ENCODE measurements at places on chromosomes 3 and 15.

GRCh38 chr15:64949383-64950186 lies 37.9 kb downstream of the ANKDD1A start:
- no peak for DNase-seq

DNA sequence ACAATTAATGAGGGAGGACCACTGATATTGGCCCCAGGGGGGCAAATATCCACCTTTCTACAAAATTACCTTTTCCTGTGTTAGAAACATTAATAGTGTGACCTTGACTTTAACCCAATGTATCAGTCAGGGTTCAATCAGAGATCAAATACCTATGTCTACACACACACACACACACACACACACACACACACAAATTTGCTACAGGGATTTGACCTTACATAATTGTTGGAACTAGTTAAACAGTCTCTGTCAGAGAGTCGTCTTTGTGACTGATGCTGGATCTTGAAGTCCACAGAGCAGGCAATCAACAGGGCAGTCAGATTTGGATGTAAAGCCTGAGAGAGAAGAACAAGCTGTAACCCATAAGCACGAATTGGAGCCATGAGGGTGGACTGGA lies 32.5 kb downstream of the TM4SF4 start:
- DNase-seq: no peak

- DNase-seq: no peak
These were observed 12.4 kb upstream of the CEP152 start for GRCh38 chr15:48823237-48823636.

GRCh38 chr15:89177633-89178306 lies 43.6 kb downstream of the RLBP1 start:
- DNase-seq: no peak

DNA sequence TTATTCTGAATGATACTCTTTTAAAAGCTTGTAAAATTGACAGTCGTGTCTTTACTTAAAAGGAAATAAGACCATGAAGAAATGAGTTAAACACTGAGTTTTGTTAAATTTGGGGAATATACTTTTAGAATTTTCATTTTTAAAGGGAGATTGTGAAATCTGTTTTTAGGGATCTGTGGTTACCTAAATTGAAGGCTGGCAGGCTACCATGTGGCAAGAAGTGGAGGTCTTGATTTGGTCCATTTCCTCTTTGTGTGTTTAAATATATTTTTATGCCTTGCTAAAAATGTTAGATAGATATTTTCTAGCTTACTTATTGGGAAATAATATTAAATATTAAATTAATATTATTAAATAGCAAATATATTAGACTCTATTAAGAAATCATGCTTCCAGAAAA lies 36.6 kb upstream of the SLC22A13 start:
- no peak for DNase-seq

DNA sequence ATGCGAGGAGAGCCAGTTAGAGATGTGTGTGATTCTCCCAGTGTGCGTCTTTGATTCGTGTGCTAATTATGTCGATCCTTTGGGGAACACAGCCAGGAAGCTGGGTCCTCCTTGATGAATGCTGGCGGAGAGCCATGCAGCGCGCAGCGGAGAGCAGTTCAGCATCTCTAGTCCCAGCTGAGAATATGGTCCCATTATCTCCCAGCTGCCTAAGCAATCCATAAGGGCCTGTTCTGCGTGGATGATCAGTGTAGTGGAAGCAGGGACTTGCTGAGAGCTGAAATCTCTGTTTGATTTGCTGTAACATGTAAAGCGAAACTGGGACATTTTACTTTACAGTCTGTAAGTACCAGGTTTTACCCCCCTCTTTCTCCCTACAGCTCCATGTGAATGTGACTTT lies 412.7 kb downstream of the CNTN4 start:
- no peak for DNase-seq

GRCh38 chr3:28576614-28577200 lies 228.1 kb upstream of the AZI2 start:
- DNase-seq: no peak

DNA sequence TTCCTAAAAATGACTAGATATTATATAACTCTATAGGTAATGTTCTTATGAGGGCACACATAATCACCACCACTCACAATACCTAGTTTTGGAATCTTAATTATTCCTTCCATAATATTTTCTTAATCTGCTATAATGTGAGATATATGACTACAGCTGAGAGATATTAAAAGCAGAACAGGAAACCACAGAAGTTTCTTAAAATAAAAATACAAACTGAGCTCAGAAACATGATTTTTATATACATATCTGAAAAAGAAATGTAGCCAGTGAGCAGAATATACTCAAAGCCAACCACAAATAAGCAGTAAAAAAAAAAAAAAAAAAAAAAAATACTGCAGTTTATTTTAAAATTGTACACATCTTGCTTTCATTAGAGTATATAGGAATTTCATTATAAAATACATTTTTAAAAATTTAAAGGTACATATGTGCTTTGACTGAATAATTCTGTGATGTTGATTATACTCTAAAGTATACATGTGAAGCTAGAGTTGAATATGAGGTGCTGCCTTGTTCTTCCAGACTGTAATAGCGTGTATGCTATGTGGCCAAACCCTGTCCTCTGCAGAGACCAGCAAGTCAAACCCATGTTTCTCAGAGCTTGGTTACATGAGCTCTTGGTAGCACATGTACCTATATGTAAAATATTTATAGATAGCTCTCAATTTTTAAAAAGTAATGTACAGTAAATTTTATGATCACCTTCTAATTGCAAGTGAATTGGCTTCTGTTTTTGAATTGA lies 175.0 kb downstream of the UBE2E2 start:
- no peak for DNase-seq

DNA sequence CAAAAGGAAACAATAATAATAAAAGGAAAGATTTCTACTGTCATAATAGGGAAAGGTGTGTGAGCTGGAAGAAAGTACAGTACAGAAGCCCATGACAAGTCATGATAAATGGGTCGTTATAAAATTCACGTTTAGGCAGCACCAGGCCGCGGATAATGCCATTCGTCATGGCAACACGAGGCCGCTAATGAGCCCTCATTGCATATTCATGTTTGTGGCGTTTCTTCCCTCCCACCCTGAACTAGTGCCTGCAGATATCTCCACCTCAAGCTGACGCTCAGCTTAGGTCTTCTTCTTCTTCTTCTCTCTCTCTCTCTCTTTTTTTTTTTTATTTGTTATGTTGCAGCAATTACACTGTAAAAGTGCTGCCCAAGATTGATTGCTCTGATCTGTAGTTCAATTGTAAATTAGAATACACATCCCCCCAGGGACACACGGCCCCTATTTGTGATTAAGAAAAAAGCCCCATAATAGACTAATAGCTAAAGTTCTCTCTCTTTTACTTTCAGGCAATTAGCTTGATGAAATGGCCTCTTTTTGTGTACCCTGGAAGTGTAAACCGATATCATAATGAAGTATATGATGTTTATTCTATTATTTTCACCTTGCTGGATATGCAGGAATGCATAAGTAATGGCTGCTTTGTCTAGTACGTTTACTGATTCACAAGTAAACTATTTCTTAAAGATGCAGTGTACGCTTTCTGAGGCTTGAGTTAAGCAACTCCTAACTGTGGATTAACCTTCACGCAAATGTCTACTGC lies 61.9 kb upstream of the NR2F2 start:
- DNase-seq: no peak

DNA sequence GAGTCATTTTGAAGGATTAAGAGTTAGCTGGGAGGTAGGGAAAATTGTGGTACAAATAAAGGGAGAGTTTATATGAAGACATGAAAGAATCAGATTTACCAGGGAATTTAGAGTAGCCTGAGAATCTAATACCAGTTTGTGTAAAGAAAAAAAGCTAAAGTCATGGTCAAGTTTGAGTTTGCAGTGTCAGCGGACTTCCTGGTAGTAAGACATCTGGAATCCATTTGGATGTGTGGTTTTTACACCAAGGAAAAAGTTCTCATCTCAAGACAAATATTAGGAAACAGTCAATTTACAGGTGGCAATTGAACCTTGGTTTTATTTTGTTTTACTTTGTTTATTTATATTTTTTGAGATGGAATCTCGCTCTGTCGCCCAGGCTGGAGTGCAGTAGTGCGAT lies 1.5 kb upstream of the P2RY12 start:
- DNase-seq: no peak

GRCh38 chr3:180102134-180102533 lies 65.4 kb upstream of the PEX5L start:
- DNase-seq: no peak

DNA sequence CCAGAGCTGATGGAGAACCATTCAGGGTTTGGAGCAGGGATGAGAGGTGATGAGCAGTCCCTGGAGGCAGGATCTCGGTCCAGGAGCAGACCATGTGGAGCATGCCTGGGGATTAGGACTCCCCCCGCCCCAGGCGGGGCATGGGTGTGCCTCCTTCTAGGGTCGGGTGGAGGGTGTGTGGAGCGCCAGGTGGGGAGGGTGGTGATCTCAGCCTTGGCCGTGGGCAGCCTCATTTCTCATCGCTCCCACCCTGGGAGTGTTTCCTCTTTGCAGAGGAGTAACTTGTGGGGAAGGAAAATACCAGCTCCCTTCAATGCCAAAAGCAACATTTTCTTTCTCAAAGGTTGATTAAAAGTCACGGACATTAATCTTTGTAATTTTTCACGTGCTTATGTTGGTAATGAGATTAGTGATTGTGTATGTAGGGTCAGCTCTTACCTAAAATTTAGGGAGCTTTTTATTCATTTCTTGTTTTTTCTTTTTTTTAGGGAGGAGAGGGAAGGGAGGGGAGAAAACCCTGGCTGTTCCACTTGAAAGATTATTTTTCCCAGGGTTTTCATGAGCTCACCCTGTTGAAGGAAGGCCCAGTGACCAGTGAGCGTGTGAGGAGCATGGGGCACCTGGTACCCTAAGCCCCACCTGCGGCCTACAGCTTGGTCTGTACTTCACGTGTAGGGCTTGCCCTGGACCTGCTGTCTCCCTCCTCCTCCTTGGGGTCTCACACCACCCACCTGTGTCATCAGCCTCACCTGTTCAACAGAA lies 11.0 kb downstream of the FBLN2 start:
- no peak for DNase-seq

DNA sequence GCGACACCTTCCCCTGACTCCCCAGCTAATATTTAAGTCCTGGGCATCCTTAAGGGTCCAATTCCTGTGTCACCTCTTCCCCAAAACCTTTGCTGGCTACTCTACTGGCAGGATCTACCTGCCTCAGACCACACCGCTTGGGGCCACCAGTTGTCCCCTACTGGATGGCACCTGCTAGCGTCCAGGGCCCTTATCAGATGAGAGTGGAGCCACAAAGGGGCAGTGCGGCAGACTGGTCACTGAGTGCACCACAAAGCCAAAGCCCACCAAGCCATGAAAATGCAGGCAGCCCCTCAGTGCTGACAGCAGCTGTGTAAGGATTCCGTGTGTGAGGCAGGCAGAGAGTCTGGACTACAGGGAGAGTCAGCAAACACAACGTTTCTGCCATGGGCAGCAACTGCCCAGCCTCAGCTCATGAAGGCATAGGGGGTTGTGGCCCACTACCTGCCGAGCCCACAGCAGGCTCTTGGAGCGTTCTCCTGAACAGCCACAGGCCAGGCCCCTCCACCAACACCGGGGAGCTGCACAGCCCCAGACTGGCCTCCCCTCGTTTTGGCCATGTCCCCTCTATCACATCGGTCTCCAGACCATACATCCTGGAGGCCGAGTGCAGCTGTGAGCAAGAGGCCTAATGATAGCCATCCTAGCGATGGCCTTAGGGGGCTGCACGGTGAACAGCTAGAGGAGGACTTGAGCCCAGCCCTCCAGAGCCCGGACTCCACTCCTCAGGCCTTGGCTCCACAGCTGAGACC lies 32.3 kb downstream of the ALDH1L1 start:
- DNase-seq: no peak

- DNase-seq: no peak
These were observed 1032.4 kb downstream of the MCTP2 start for GRCh38 chr15:95263751-95264150.

DNA sequence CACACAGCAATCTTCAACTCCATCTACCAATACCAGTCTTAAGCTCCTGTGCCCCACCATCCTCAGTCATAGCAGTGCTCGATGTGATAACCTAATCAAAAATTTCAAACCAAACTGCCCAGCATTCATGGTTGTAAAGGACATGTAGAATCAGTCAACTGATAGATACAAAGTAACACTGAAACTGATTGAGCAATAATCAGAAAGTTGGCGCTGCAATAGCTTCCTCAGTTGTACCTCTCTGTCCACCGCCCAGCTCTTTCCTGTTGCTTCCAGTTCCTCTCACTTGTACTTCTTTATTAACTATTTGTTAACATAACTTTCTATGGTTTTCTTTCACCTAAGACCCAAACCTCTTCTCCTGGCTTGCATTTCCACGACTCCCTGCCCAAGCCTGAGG lies 745.7 kb downstream of the PDCD6IP start:
- DNase-seq: no peak

DNA sequence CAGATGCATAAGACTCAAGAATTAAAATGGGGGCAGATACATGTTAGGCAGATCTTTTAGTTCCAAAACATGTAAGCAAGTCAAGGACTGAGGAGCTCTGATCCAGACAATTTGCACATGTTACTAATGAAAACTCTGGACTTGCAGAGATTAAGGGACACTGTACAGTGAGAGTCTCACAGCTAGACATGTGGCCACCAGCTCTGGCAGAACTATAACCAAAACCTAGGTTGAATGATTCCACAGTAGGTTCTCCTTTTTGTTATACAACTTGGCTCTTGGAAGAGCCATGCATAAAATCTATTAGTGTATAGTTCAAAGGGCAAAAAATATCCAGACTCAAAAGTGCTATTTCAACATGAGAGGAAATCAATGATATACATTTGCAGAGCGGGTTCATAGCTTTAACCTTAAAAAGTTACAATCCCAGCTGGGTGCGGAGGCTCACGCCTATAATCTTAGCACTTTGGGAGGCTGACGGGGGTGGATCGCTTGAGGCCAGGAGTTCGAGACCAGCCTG lies 61.8 kb downstream of the SETD2 start:
- no peak for DNase-seq

DNA sequence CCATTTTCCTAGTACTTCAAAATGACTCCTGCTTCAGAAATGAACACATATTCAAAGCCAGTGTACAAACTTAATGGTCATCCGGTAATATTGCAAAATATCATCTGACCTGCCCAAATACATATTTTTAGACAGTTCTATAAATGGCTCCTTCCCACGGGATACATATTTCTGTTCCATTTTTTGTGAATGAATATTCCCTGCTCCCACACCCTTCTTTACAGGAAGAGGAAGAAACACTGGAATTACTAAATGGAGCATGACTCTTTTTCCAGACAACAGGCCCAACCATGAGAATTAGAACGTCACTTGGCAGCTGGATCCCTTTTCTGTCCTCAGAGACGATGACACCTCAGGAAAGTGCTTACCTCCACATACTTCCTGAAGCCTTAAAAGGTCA lies 38.0 kb upstream of the CBLB start:
- no peak for DNase-seq

- peak; percentile 1 for DNase-seq
These were observed 204.9 kb downstream of the CNTN4 start for GRCh38 chr3:2303566-2303965.

Data from GM12891 (cell line).